ENCODE measurements at places on chromosomes 12 and 14.

DNA sequence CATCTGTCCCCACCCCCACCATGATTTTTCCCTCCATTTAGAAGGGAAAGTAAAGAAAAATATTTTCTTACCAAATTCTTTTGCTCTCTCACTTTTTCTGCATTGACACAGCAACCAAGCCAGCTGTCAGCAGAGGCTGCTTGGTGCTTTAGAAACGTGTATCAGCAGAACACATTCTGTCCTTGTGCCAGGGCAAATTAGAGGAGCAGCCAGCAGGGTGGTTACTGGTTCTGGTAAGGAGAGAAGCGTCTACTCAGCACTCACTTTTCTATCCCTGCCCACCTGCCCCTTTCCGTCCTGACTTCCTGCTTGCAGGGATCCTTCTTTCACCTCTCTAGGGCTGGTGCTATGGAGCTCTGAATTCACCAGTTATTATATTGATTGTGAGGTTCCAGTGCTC lies 327.5 kb upstream of the PDE3A start:
- no peak for DNase-seq
- H3K36me3 ChIP-seq = no peaks in the 10 kb centered on the region
- no peak overlapping the region for H3K27ac ChIP-seq
- H3K4me1 ChIP-seq = no peaks in the 10 kb centered on the region
- H3K27me3 ChIP-seq = no peaks in the 10 kb centered on the region

DNA sequence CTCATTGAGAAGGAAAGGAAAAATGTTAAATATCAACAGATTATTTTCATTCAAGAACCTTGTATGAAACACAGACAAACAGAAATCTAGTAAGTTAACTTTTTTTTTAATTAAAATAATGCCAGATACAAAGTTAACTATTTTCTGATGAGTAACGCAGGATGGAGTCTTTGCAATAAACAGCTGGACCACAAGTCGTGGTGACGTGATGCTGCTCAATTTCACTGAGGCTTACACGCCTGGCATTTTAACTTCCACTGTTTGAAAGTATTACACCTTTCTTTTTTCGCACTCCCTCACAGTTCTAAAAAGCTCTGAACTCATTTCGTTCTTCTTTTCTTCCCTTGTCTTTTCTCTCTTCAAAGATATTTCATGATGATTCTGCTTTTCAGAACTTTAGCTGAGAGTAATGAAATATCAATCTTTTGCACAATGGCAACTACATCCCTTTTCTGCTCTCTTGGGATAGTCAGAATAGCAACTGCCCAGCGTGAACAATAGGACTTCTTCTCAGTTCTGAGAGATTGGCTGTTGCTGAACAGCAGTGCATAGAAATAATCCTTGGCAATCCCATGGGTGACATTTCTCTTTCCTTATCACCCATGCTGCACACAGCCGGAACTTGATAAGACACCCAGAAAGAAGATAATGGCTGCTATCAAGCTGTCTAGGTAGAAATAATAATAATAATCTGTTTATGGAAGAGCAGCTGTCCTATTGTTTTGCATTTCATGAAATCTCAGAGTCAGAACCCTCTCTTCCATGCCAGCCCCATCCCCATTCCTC lies 160.5 kb downstream of the BTG1 start:
- H3K4me1 ChIP-seq = peaks cover 41% of the 10 kb centered on the region
- no peak overlapping the region for H3K4me3 ChIP-seq
- no peaks in the 10 kb centered on the region for H3K27me3 ChIP-seq
- DNase-seq = no peak
- H3K27ac ChIP-seq = peak overlapping the region; percentile 43

GRCh38 chr12:24948420-24948756 lies 513 bp downstream of the BCAT1 start:
- H3K4me3 ChIP-seq = peak overlapping the region; percentile 95
- H3K27ac ChIP-seq = peak overlapping the region; percentile 89
- peaks cover 48% of the 10 kb centered on the region for H3K27me3 ChIP-seq
- DNase-seq = peak; percentile 42

- H3K27me3 ChIP-seq = no peaks in the 10 kb centered on the region
- no peak for DNase-seq
- H3K27ac ChIP-seq = no peak overlapping the region
- no peaks in the 10 kb centered on the region for H3K4me1 ChIP-seq
- H3K4me3 ChIP-seq = no peak overlapping the region
Measured at GRCh38 chr14:50978888-50979287, 34.6 kb upstream of the PYGL start.

GRCh38 chr12:67449591-67450052 lies 180.5 kb downstream of the CAND1 start:
- no peak overlapping the region for H3K27ac ChIP-seq
- H3K27me3 ChIP-seq = peaks cover 51% of the 10 kb centered on the region
- H3K4me3 ChIP-seq = peak overlapping the region; percentile 10
- H3K4me1 ChIP-seq = peaks cover 67% of the 10 kb centered on the region
- H3K36me3 ChIP-seq = peaks cover 3% of the 10 kb centered on the region

DNA sequence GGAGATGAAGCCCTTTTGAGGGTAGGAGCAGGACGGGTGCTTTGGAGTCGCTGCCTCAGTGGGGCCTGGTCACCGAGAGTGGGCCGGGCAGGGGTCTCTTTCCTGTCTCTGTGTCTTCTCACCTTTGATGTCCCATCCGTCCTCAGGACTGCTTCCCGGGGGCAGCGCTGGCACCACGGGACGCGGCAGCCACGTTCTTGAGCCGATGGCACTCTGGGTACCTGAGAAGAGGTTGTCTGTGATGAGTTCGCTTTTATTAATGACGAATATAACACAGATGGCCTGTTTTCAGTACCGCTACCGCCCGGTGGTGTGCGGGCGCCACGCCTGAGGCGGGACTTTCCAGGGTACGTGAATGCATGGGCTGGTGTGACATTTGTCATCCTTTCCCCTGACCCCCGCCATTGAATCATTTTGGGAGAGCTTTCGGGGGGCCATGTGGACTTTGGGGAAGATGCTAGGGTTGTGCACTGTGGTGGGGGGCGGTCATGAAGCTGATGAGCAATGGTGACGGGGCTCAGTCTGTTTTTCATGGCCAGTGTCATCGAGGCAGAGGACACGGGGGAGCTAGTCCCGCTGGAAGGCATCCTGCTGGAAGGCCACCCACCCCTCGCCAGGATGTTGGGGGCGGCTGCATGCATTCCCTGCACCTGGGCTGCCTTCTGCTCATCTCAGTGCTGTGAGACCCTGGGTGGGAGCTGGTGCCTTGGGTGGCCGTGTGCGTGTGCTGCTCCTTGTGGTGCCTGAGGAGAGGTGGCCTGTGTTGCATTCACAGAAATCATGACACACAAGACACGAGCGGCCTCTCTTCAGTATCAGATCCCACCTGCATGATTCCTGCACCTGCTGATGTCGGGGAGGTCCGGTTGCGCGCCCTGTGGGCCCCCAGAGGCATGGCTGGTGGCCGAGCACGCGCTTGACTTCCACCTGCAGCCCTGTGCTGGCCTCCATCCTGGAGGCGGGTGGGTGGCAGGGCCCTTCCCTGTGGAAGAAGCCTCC lies 162.5 kb upstream of the RTL1 start:
- H3K4me1 ChIP-seq = no peaks in the 10 kb centered on the region
- H3K36me3 ChIP-seq = no peaks in the 10 kb centered on the region
- H3K27me3 ChIP-seq = no peaks in the 10 kb centered on the region
- DNase-seq = no peak

GRCh38 chr12:8065991-8066594 lies at the start of gene C3AR1:
Gene C3AR1, minus strand, starts transcription at chr12:8066359. Its CDS starts 6,174 bp downstream, at chr12:8060185.
- H3K27me3 ChIP-seq = no peaks in the 10 kb centered on the region
- peaks cover 28% of the 10 kb centered on the region for H3K4me1 ChIP-seq
- peak within 1 kb of the TSS; percentile 39 for H3K4me3 ChIP-seq
- peak; percentile 23 for DNase-seq

DNA sequence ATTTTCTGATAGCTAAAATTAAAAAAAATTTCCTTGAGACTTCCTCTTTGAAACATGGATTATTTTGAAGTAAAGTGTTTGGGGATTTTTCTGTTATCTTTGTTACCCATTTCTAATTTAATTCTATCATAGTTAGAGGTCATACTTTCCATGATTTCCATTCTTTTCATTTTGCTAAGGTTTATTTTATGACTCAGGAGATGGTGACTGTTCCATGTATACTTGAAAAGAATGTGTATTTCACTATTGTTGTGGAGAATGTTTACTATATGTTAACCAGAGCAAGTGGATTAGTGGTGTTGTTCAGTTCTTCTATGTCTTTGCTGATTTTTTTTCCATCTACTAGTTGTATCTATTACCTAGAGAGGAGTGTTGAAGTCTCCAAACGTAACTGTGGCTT lies 250.5 kb upstream of the PELI2 start:
- H3K27me3 ChIP-seq = peaks cover 5% of the 10 kb centered on the region
- no peak for DNase-seq
- peaks cover 7% of the 10 kb centered on the region for H3K4me1 ChIP-seq
- peaks cover 5% of the 10 kb centered on the region for H3K36me3 ChIP-seq

- peak overlapping the region; percentile 79 for H3K4me3 ChIP-seq
- DNase-seq = peak; percentile 38
- peaks cover 48% of the 10 kb centered on the region for H3K27me3 ChIP-seq
- H3K4me1 ChIP-seq = peaks cover 16% of the 10 kb centered on the region
Measured at GRCh38 chr12:30794591-30795409, 40.0 kb upstream of the CAPRIN2 start.

- no peak for DNase-seq
- no peaks in the 10 kb centered on the region for H3K4me1 ChIP-seq
- H3K36me3 ChIP-seq = no peaks in the 10 kb centered on the region
- H3K4me3 ChIP-seq = no peak overlapping the region
- H3K27ac ChIP-seq = no peak overlapping the region
- peaks cover 27% of the 10 kb centered on the region for H3K27me3 ChIP-seq
Measured at GRCh38 chr14:96486705-96487104, 15.5 kb upstream of the PAPOLA start.

GRCh38 chr14:51018521-51018920 lies 74.2 kb upstream of the PYGL start:
- DNase-seq = no peak
- no peaks in the 10 kb centered on the region for H3K36me3 ChIP-seq
- no peak overlapping the region for H3K27ac ChIP-seq

DNA sequence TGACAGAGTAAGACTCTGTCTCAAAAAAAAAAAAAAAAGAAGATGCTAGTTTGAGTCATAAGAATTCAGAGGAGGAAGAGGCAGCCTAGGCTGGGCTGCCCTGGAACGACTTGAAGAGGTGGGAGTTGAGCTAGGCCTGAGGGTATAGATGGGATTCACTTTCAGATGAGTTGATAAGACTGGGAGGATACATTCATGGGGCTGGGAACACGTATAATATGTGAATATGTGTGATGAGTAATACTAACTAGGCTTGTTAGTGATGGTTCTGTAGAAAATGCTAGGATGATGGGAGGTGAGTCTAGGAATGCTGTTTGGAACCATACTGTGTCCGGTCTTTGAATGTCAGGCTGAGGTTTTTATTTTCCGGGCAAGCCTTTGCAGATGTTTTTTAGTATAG lies 9.0 kb downstream of the PLEKHA5 start:
- DNase-seq = no peak
- H3K36me3 ChIP-seq = no peaks in the 10 kb centered on the region
- H3K4me1 ChIP-seq = no peaks in the 10 kb centered on the region
- peaks cover 5% of the 10 kb centered on the region for H3K27me3 ChIP-seq
- H3K4me3 ChIP-seq = no peak overlapping the region
- H3K27ac ChIP-seq = no peak overlapping the region

GRCh38 chr12:124677552-124678356 lies 110.3 kb upstream of the NCOR2 start:
- H3K4me1 ChIP-seq = no peaks in the 10 kb centered on the region
- no peaks in the 10 kb centered on the region for H3K27me3 ChIP-seq
- H3K27ac ChIP-seq = no peak overlapping the region
- no peaks in the 10 kb centered on the region for H3K36me3 ChIP-seq
- no peak for DNase-seq

DNA sequence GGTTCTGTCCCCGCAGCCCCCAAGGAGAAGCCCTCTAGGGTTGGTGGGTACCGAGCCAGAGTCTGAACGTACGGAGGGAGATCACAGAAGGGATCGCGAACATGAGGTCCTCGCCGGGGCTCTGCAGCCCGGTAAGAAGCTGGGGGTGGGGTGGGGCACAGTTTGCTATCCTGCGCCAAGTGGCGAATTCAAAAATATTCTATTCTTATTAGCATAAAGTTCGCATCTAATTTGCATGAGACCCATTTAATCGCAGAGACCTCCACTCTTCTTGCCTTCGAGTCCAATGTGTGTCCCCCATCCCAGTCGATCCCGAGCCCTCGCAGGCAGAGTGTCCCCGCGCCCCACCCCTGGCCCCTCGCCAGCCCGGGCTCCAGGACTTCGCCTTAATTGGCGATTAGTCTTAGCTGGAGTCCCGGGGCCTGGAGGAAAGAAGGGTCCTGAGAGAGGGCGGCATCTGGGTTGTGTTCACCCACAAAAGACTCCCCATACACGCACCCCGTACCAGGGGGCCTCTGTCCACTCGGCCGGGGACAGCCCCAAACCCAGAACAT lies 604 bp upstream of the ARHGEF25 start:
- peaks cover 21% of the 10 kb centered on the region for H3K27me3 ChIP-seq
- no peak overlapping the region for H3K27ac ChIP-seq
- peaks cover 13% of the 10 kb centered on the region for H3K4me1 ChIP-seq
- DNase-seq = no peak

DNA sequence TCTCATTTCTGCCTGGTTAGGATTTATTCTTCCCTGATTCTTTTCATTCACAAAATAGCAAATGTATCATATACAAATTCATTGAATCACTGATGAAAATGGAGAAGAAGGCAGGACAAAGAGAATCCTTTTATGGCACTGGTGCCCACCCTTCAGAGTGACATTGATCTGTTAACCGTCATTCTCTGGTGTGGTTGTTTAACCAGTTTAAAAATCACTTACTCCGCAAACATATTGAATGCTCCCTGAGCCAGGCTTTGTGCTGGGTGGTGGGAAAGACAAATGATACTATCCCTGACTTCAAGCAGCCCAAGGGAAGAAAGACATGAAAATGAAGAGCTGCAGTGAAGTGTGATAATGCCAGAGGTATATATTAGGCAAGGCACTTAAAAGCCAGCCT lies 187.5 kb upstream of the SLC38A2 start:
- peaks cover 15% of the 10 kb centered on the region for H3K36me3 ChIP-seq
- DNase-seq = no peak
- H3K27me3 ChIP-seq = no peaks in the 10 kb centered on the region
- peaks cover 64% of the 10 kb centered on the region for H3K4me1 ChIP-seq
- H3K27ac ChIP-seq = no peak overlapping the region

GRCh38 chr14:80602946-80603345 lies 338.6 kb downstream of the CEP128 start:
- H3K27me3 ChIP-seq = no peaks in the 10 kb centered on the region
- no peaks in the 10 kb centered on the region for H3K4me1 ChIP-seq
- no peak overlapping the region for H3K4me3 ChIP-seq
- no peak overlapping the region for H3K27ac ChIP-seq

DNA sequence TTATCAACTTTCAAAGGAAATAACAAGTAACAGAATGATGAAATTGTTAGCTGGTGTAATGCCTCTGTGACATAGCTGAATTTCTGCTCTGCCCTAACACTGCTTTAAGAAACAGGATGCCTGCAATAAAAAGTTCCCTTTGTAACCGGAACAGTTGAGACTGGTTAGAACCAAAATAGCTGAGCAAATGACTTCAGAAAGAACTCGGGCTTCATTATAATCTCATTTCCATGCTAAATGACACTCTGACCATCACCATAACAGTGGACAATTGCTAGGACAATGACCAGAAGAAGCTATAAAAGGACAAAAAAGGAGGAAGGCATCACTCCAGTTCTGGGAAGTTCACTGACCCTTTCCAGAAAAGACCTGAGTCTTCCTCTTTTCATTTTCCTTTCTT lies 23.5 kb upstream of the PYGL start:
- no peak overlapping the region for H3K4me3 ChIP-seq
- no peak for DNase-seq
- H3K4me1 ChIP-seq = no peaks in the 10 kb centered on the region
- no peaks in the 10 kb centered on the region for H3K36me3 ChIP-seq
- no peaks in the 10 kb centered on the region for H3K27me3 ChIP-seq

- H3K36me3 ChIP-seq = peaks cover 1% of the 10 kb centered on the region
- H3K27me3 ChIP-seq = no peaks in the 10 kb centered on the region
Measured at GRCh38 chr14:41570415-41571155, 36.1 kb upstream of the LRFN5 start.

Measured in activated T-cell treated with anti-CD3 and anti-CD28 coated beads, Interleukin-2, amount 50 U/mL, for 72 hours (primary cell).